ENCODE measurements at places on chromosomes 2 and 18.

DNA sequence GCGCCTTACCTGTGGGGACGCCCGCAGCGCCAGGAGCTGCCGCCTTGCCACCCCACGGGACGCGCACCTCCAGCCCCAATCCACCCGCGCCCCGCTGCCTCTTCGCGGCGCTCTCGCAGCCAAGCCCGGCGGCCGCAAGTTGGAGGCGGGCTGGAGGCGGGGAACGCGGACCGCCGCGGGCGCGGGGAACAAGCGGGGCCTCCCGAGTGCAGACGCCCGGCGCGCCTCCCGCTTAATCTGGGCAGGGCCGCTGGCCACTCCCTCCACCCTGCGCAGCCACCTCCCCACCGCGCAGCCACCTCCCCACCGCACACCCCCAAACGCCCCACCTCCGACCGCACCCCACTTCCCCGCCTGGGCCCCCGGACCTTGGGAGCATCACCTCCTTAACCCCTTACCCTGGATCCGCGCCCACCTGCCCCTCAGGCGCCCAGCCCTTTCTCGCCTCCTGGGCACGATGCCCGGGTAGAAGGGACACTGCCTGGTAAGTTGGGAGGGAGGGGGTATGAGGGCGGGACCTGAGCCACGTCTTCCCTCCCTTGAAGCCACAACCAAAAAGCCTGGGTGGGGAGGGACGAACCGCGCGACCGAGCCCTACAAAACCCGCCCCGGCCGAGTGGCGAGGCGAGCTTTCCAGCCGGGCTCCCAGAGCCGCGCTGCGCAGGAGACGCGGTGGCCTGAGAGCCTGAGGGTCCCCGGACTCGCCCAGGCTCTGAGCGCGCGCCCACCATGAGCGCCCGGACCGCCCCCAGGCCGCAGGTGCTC is at the start of the genes COL4A3 and COL4A4:
COL4A3 (plus strand) TSS at position 627 of the 765 bp plus-strand sequence; CDS start at position 730, 103 bp downstream.
COL4A4 (minus strand) TSS at position 208 of the 765 bp plus-strand sequence. CDS start 16,722 bp downstream, outside the sequence.
- no peak for DNase-seq

DNA sequence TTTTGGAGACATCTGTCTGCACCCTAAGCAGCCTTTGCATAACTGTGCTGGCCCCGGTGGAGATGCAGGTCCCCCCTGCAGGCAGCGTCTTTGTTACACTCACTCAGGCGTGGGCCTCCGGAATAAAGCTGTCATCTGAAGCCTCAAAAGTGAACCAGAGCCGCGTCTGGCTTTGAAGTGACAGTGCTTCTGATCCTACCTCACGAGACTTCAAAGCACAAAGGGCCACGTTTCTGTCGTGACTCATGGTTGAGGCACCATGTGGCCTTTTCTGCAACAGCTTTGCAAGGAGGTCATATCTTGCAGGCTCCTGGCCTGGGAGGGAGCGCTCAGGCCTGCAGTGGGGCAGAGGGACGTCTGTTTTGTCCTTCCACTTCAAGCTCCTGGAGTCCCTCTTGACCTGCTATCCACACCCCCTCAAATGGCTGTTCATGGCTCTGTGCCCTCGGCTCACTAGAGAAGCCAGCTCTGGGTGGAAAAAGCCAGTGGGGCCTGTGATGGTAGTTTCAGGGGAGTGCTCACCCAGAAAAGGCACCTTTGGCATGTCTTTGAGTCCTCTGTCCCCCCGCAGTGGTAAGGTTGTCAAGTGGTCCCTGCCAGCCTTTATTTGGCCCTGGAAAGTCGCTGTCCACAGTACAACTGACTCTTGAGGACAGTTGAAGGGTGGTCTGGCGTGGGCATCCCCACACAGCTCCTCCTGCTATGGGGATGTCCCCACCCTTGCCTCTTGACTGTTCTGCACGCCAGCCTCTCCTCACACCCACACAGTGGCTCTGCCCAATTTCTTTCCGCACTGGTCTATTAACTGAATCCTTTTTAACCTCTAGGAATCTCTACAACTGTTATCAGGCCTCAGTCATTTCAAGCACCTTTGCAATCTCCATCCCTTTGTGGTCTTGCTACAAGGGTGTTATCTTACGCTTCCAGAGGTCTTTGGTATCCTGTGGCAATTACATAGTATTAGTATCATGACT is 19.3 kb downstream of the GPR55 start:
- peak; percentile 91 for DNase-seq

DNA sequence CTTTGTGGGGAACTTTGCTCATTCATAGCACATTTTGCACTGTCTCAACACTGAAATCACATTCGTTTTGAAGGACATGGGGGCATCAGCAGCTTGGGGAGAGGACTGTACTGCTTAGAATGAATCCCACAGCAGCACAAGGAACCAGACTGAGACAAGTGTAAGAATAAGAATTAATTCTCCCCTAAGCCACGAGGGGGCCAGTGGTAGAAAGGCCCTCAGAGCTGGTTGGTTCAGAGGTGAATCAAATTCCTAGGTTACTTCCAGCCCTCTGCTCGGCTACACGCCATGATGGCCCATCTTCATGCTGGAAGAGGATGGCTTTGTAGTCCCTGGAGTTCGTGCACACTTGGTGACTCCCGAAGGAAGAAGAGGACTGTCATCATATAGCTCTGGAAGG is 12.0 kb upstream of the MC5R start:
- DNase-seq = no peak

DNA sequence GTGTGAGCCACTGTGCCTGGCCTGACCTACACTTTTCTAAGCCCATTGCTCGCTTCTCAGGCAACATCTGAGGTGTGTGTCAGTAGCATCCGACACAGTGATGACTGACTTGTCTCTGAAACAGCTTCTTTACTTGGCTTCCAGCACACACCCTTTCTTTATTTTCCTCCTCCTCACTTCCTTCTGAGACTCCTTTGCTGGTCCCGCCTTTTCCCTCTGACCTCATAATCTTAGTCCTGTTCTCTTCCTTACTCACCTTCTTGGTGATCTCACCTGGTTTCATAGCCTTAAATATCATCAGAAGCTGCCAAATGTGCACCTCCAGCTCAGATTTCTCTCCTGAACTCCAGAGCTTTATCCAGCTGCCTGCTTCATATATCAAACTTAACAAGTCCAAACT is 66.6 kb upstream of the PELI1 start:
- no peak for DNase-seq

DNA sequence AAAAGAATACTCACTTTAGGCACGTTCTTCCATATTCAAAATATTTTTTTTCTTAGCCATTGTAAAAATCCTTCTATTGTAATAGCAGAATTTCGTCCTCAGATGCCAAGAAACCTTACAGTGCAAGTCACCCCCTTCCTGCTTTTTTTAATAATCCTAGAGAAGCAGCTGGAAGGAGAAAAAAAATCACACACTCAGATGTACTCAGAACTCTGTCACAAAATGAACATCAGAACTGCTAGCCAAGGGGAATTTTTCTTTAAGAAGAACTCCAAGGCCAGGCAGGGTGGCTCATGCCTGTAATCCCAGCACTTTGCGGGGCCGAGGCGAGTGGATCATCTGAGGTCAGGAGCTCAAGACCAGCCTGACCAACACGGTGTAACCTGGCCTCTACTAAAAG is 127.3 kb upstream of the SPATS2L start:
- no peak for DNase-seq
